ENCODE measurements at places on chromosomes 5 and 9. TPM values are rescaled to one million over a fixed set of nuclear protein-coding genes. Genes with fewer than 3 reads are reported as not detected.

Gene SNAPC4
- total RNA-seq, result 14.7 TPM

Gene TOR4A
- total RNA-seq, result 28.5 TPM

Gene ZDHHC11B
- total RNA-seq, result 1.2 TPM

Gene KIF20A
- 47.9 TPM for total RNA-seq

Gene SEPTIN8
- 16.5 TPM for total RNA-seq

Gene CCNJL
- total RNA-seq, result 11.2 TPM
